ENCODE measurements at places on chromosomes 1 and 21. TPM values are rescaled to one million over a fixed set of nuclear protein-coding genes. Genes with fewer than 3 reads are reported as not detected.
A peak's percentile ranks its signal among the peaks of the same experiment; 100 is the strongest.

Gene LRRC8C
- total RNA-seq = 4.1 TPM

Gene PTPRF
- 1.9 TPM for total RNA-seq

Gene CLCA2
- not detected for total RNA-seq

Gene KRTAP23-1
- total RNA-seq = not detected

Gene AVPR1B
- not detected for total RNA-seq

Gene RAB25
- total RNA-seq = not detected

Gene RAB42
- total RNA-seq = 0.64 TPM

DNA sequence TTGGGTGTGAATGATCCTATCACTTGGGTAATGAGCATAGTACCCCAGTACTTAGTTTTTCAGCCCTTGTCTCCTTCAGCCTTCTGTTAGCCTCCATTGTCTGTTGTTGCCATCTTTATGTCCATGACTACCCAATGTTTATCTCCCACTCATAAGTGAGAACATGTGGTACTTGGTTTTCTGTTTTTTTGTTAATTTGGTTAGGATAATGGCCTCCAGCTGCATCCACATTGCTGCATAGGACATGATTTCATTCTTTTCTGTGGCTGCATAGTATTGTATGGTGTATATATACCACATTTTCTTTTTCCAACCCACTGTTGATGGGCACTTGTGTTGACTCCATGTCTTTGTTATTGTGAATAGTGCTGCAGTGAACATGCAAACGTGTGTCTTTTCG lies 39.6 kb upstream of the GPR52 start:
- DNase-seq = no peak

GRCh38 chr1:223770621-223771315 lies 58.4 kb downstream of the CAPN2 start:
- DNase-seq = no peak

DNA sequence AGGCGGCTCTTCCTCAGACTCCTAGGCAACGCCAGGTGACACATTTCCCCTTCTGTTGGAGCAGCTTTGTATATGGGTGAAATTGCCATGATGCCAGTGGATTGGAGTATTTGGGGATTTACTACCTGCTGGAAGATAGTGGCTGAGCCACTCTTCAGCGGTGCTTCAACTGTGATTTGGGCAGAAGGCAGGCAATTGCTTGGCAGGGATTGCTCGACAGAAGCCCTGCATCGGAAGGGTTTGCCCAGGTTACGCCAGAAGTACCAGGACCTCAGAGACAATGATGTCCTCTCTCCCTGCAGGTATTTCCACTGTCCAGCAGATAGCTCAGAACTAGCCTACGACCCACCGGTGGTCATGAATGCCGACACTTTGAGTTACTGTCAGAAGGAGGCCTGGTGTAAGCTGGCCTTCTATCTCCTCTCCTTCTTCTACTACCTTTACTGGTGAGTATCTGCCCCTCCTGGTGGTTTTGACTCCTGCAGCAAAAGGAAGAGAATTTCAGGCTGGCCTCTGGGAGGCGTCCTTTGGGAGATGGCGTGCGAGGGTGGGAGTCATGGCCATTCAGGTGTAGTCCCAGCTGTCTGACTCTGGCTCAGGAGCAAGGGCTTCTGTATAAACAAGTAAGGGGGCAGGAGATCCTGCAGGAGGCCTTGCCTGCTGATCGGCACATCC lies 118.3 kb downstream of the CNIH3 start:
- no peak for DNase-seq

- DNase-seq = no peak
Observed at GRCh38 chr1:193754732-193755427, 568.5 kb upstream of the B3GALT2 start.

- DNase-seq = no peak
Observed at GRCh38 chr1:19036041-19036812, 79.8 kb upstream of the IFFO2 start.

GRCh38 chr1:196178083-196178635 lies 430.1 kb downstream of the KCNT2 start:
- no peak for DNase-seq

- DNase-seq = peak; percentile 63
Observed at GRCh38 chr1:15584489-15585363, at the start of gene AGMAT. Gene AGMAT, minus strand, starts transcription at chr1:15585051. Its CDS starts 84 bp downstream, at chr1:15584967.

- DNase-seq = no peak
Observed at GRCh38 chr1:119762953-119763352, 5.8 kb downstream of the HMGCS2 start.

DNA sequence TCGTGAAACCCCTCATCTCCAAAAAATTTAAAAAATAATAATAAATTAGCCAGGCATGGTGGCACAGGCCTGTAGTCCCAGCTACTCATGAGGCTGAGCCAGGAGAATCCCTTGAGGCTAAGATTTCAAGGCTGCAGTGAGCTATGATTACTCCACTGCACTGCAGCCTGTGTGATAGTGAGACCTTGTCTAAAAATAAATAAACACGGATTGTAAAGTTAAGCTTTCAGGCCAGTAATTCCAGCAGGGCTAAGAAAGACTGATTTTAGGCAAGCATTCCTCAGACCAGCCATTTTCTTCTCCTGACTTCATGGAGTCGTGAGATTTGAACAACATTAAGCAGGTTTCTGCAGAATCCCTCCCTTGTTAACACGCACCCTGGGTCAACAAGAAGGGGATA lies 77.2 kb upstream of the EFHD2 start:
- no peak for DNase-seq

DNA sequence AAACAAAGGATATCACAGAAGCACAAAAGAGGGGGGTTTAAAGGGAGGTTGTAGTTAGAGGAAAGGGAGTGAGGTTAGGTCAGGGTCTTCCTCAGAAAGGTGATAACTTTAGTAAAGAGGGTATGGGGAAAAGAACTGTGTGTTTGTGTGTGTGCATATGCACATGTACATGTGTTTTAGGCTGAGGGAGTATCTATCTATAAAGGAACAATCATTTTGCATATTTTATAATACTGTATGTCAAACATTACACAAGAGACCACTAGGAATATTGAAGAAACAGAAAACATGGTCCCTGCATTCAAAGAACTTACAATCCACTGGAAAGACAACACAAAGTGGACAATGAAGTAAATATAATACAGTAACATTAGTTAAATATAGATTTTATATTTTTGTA lies 132.2 kb downstream of the ACBD6 start:
- no peak for DNase-seq

GRCh38 chr1:18783705-18784481 lies 75.6 kb downstream of the TAS1R2 start:
- no peak for DNase-seq

- no peak for DNase-seq
Observed at GRCh38 chr1:166457700-166458099, 290.9 kb upstream of the FAM78B start.

DNA sequence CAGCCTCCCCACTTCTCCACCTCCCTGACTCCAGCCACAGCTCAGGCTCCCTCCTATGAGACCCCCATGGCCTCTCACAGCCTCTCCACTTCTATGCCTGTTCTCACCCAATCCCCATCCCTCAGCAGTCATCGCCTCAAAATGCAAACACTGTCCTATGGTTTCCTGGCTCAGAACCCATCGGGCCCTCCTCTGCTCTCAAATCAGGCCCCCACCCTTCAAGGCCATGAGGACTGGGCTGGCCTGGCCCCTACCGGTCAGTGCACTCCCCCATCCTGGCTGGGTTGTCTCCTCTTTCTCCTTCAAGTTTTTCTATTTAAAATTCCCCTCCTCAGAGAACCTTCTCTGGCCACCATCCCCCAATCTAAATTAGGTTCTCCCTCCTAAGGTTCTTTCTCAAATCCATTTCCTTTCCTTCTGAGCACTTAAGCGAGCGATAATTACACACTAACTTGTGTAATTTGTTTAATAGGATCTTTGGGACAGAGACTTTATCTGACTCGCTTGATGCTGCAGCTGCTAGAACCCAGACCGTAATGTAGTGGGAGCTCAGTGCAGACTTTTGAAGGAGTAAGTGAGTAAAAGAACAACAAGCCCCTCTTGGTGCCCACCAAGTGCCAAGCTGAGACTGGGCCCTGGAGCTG lies 347.2 kb downstream of the MATN1 start:
- no peak for DNase-seq

DNA sequence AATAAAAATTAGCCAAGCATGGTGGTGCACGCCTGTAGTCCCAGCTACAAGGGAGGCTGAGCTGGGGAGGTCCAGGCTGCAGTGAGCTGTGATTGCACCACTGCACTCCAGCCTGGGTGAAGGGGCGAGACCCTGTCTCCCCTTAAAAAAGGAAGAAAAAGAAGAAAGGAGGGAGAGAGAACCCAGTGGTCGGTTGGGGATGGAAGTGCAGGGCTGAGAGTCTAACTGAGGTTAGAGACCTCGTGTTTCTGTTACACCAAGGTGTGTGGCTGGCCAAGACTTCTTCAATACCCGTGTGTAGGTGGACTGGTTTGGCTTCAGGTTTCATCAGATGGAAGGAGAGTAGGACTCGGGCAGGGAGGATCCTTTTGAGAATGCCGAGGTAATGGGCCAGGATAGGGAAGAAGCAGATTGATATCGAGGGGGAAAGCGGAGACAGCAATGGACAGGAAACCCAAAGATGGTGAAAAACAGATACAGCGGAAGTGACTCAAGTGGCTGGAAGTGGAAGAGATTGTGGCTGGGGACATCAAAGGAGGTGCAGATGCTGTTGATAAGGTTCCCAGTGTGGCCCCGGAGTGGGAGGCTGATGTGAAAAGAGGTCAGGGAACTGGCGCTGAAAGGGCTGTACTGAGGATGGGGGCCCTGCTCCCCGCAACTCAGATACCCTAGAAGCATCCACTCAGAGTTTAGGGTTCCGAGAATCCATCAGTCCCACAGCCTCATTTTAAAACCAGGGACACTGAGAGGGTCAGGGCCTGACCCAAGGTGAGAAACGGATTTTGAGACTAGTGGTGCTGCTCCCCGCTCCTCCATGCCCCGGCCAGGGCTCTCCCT lies 681 bp upstream of the UBXN10 start:
- no peak for DNase-seq

- no peak for DNase-seq
Observed at GRCh38 chr1:167524651-167525050, 6.3 kb upstream of the CD247 start.

DNA sequence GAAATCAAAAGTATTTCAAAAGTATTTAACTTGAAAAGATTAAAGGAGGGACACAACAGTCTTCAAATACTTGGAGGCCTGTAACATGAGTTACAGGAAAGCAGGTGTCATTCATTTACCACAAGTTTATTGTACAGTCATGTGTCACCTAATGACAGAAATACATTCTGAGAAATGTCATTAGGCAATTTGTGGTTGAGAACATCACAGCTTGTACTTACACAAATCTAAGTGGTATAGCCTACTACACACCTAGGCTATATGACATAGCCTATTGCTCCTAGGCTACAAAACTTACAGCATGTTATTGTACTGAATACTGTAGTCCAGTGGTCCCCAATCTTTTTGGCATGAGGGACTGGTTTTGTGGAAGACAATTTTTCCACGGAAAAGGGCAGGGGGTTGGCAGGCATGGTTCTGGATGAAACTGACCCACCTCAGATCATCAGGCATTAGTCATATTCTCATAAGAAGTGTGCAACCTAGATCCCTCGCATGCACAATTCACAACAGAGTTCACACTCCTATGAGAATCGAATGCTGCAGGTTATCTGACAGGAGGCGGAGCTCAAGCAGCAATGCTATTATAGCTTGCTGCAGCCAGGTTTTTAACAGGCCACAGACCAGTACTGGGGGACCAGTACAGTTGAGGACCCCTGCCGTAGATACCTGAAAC lies 25.0 kb upstream of the PHTF1 start:
- no peak for DNase-seq

- no peak for DNase-seq
Observed at GRCh38 chr1:72296501-72296900, 14.2 kb upstream of the NEGR1 start.

DNA sequence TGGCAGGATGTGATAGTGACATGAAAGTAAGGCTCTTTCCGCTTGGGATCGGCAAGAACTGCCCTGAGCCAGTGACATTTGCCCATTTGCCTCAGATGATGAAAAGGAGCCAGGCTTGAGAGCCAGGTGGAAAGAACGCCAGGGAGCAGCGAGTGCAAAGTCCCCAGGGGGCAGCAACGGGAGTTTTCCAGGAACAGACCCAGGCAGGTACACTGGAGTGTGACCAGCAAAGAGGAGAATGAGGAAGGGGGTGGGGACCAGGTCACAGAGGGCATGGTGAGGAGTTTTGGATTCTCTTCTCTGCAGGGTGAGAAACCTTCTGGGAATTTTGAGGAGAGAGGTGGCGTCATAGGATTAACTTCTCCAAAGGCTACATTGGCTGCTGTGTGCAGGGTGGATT lies 10.8 kb upstream of the ETS2 start:
- DNase-seq = no peak

GRCh38 chr21:41169701-41170100 lies 1.7 kb downstream of the BACE2 start:
- no peak for DNase-seq

- no peak for DNase-seq
Observed at GRCh38 chr21:31234936-31235335, 109.1 kb downstream of the TIAM1 start.

- DNase-seq = peak; percentile 45
Observed at GRCh38 chr21:44375761-44376241, 22.4 kb downstream of the TRPM2 start.

DNA sequence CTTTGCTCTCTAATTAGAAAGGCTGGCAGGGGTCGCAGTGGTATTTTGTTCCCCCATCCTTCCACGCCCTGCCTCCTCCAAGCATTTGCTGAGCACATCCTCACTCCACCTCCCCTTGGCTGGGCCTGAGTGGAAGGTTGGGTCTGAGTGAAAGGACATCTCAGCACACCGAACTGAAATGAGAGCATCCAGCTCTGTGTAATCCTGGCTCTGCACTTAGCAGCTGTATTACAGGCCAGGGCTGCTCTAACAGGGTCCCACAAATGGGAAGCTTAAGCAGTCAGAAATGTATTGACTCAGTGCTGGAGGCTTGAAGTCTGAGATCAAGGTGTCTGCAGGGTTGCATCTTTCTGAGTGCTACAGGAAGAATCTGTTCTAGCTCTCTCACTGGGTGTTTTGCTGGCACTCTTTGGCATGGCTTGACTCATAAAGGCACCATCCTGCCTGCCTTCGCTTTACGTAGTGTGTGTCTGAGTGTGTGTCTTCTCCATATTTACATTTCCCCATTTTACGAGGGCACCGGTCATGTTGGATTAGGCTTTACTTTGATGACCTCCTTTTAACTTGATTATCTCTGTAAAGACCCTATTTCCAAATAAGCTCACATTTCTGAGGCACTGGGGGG lies 48.5 kb upstream of the IGSF21 start:
- no peak for DNase-seq

DNA sequence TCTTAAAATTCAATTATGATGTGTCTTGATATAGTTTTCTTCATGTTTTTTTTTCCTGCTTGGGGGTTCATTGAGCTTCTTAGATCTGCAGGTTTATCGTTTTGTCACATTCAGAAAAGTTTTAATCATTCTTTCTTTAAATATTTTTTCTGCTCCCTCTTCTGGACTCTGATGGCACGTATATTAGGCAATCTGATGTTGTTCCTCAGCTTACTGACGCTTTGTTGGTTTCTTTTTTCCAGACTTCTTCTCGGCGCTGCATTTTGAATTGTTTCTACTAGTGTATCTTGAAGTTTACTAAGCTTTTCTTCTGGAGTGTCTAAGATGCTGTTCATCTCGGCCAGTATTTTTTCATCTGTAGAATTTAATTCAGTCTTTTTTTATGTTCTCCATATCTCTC lies 44.8 kb upstream of the FMOD start:
- DNase-seq = no peak
